ENCODE measurements at places on chromosomes 16 and 17.

DNA sequence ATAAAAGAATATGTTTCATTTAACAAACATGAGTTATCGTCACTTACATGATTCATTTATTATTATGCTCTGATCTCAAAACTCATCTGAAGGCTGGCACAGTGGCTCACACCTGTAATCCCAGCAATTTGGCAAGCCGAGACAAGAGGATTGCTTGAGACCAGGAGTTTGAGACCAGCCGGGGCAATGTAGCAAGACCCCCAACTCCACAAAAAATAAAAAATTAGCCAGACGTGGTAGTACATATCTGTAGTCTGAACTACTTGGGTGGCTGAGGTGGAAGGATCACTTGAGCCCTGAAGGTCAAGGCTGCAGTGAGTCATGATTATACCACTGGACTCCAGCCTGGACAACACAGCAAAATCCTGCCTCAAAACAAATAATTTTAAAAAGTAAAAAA is 16.0 kb downstream of the APPBP2 start:
- DNase-seq: no peak

- no peak for DNase-seq
These were observed 32.6 kb downstream of the NUBP1 start for GRCh38 chr16:10776280-10776679.

DNA sequence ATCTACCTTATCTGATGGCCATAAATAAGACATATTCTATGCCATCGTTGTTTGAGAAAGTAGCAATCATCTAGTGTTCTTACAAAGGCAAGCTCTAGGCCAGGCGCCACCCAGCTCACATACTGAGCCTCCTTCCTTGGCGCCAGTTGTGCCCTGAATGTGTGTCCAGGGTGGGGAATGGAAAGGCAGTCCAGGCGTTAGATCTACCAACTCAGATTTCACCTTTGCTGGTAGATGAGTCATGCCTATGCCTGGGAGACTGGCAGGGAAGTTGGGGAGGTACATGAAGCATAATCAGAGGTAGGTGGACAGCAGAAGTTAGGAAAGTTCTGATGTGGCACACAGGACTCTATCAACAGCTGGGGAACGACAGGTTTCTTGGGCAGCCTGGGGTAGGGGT is 23.6 kb downstream of the SDR42E1 start:
- DNase-seq: no peak

- no peak for DNase-seq
These were observed 10.6 kb downstream of the MBTPS1 start for GRCh38 chr16:84105948-84106740.

Measured in mucosa of descending colon (tissue), 3 donors.